ENCODE measurements at places on chromosomes 2 and 18.

GRCh38 chr2:231923951-231924888 lies 2.0 kb downstream of the NPPC start:
- DNase-seq, result no peak

DNA sequence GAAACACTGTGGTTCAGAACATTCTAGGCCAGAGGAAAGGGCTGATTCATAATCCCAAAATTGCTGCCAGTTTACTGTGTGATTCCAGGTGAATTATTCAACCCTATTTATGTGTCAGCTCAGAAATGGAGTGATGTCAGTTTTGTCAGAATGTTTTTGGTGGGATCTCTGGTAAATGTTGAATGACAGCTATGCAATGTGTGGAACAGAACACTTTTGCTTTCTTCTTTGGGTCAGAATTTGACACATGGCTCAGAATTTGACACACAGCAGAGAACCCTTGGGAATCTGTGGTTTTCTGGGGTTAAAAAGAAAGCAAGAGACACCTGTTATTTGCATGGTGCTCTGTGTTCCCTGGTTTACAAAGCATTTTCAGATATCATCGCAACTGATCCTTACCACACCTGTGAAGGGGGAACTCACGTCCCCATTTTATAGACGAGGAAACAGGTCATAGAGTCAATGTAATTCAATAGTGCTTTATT lies 1.6 kb upstream of the MTA3 start:
- no peak for DNase-seq

DNA sequence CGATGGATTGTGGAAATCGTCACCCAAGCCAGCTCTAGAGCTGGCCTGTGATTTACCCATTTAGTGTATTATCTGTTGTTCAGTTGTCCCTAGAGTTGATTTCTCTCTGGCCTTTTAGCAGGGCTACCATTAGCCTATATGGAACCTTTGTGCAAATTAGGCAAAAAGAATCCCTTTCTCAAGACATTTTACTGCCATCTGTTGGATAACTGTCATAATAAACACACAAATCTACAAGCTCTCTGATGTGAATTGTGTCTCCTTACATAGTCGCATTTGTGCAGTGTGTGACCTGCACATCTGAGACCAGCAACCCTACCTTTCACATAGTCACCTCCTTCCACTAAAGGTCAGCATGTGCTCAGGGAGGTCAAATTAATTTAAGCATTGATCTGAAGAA lies 34.0 kb downstream of the LOXHD1 start:
- peak; percentile 13 for DNase-seq

- DNase-seq, result no peak
Observed at GRCh38 chr2:164797627-164798026, 44.0 kb downstream of the COBLL1 start.

- DNase-seq, result no peak
Observed at GRCh38 chr2:50006327-50006726, 852.0 kb upstream of the FSHR start.

DNA sequence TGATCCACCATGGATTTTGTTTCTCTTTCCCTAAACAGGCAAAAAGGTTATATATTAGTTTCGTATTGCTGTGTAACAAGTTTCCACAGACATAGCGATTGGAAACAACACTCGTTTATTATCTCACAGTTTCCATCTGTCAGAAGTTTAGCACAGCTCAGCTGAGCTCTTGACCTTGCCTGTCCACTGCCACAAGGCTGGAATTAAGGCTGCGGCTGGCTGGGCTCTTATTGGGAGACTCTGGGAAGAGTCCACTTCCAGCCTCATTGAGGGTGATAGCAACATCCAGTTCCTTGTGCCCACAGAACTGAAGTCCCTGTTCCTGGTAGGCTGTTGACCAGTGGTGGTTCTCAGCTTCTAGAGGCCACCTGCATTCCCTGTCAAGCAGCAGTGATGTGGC lies 120.4 kb downstream of the TPGS2 start:
- no peak for DNase-seq

DNA sequence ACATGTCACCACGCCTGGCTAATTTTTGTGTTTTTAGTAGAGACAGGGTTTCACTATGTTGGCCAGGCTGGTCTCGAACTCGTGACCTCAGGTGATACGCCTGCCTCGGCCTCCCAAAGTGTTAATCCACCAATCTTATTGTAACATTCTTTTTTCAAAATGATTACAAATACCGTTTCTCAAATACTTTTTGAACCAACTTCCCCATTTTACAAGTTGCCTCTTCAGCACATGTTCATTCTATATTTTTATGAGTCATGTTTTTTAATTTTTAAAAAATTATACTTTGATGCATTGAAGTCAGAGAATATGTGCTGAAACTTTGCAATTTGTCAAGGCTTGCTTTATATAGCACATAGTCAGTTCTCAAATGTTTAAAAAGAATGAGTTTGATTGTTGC lies 58.2 kb downstream of the QPCT start:
- peak; percentile 49 for DNase-seq

Measured in MV-4-11 (cell line).